Nephron progenitor cell (in vitro differentiated cells): ENCODE measurements at places on chromosomes 2 and 18.

DNA sequence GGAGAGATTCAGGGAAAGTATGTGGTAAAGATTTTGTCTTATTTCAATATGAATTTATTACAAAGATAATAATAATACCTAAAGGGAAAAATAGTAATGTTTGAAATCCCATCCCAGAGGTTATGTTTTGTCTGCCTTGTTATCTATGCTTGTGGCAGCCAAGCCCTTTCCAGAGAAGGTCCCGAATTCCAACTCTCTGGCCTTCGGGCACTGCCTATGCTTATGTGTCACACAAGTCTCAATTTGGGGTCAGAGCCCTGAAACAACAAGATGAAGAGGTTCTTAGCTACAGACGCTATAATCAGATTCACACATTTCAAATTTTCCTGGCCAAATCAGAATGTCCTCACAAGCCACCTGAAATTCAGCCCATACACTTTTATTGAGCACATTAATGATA lies 59.9 kb downstream of the DNER start:
- DNase-seq = no peak

GRCh38 chr2:200306196-200306930 lies at the start of gene SPATS2L:
TSS of gene SPATS2L (plus strand) at chr2:200306693. CDS start at chr2:200389245, 82,552 bp downstream.
- peak; percentile 80 for DNase-seq

- no peak for DNase-seq
Observed at GRCh38 chr2:19611491-19612332, 253.3 kb upstream of the OSR1 start.

DNA sequence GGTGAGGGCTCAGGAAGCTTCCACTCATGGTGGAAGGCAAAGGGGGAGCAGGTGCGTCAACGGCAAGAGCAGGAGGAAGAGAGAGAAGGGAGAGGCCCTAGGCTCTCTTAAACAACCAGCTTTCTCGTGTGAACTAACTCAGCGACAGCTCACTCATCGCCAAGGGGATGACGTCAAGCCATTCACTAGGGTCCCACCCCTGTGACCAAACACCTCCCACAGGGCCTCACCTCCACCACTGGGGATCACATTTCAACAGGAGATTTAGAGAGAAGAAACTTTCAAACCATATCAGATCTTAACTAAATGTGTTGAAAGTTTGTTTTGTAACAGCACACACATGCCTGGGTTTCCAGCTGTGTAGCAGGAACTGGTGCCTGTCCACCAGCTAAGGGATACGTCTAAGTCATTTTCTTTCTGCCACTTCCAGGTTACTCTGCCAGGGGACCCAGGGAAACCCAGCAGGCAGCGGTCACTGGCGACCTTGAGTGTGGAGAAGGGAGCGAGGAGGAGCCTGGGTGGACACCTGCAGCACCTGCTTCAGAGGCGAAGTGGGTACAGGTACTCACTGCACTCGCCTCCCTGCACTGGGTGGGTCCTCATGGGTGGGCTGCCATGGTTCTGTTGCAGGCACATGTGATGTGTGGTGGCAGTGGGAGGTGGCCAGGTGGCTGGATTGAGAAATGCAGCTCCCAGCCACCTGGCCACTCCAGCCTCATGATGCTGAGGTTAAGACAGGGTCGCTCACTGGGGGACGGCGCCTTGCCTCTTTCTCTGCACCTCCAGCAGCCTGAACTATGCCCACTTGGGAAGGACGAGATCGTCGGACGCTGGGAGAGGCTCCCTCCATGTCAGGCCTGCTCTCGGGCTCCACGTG lies 8.4 kb upstream of the GPC1 start:
- DNase-seq = peak; percentile 2

GRCh38 chr2:189425676-189426075 lies 15.6 kb upstream of the WDR75 start:
- no peak for DNase-seq

GRCh38 chr18:33583901-33584300 lies 5.9 kb downstream of the ASXL3 start:
- no peak for DNase-seq

- DNase-seq = no peak
Observed at GRCh38 chr18:41724195-41724594, 230.8 kb upstream of the PIK3C3 start.

DNA sequence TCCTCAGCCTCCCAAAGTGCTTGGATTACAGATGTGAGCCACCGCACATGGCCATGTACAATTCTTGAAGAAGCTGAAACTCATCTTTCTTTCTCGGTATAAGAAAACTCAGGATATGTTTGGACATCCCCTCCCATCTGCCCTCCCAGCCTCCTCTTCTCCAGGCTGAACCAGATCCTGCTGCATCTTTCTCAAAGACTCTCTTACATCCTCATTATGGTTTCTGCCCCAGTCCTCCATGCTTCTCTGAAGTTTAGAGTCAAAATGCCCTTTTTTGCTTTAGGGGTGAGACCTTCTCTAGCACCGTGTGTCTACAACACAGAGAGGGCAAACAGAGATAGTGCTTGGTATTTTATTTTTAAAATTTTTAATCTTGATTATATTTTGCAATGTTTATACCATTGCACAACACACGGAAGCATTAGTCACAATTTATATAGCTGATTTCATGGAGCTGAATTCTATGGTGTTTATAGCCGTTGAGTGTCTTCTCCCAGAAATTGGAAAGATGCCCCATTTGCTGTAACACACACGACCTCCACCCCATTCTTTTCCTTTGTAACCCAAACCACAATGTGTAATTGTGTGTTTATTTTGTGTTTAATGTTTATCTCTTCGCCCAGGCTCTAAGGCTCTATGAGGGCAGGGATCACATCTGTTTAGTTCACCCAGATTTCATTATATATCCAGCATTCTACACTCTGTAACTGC lies 206.0 kb upstream of the TNP1 start:
- no peak for DNase-seq

DNA sequence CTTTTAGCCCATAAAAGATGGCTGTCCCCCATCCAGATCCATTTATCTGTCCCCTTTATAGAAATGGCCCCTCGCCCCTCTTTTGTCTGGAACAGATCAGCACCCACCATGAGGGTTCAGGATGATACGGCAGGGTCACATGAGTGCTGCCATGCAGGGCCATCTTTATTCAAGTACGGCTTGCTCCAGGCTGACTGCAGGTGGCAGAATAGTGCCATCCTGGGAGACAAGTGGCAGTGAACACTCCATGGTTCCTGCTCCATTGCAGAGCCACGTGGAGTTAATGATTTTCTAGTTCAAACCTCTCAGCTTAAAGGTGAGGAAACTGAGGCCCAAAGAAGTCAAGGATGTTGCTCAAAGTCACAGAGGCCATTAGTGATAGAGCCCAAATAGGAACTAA lies 180.6 kb downstream of the CLIP4 start:
- DNase-seq = peak; percentile 27

GRCh38 chr2:156765450-156765849 lies 329.3 kb downstream of the GPD2 start:
- DNase-seq = no peak
